Stimulated activated CD4-positive, alpha-beta T cell treated with anti-CD3 and anti-CD28 coated beads, Interleukin-4, amount 100 ng/mL, for 1 hour (primary cell): ENCODE measurements at places on chromosomes 7 and 10.

DNA sequence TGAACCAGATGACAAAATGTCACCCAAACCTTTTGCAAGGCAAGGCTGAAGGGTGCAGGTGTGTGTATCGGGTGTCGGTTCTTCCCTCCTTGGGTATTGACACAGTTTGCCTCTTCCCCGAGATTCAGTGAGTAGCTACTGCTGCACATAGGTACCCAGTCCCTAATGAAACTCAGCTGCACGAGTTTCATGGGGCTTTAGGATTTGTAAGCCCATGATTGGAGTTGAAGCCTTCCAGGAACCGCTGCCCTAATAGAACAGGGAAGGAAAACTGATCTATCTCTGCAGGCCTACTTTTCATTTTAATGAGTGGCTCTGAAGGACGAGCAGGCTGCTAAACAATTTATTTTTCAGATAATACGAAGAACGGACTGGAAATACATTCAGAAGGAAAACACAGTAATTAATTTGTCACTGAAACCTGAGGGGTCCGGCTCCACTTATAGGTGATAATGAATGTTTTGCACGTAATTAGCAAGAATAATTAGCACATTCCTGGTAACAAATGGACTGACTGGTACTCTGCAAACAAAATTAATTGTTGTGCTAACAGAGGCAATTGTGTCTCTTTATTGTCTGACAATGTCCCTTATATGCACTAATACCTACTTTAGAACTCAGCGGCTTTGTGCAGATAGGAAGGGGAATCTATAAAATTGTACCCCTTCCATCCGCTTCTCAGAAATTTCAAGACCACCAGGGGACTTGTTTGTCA lies 49.6 kb upstream of the FZD8 start:
- DNase-seq, result no peak

GRCh38 chr7:7114575-7115291 lies 67.6 kb upstream of the C1GALT1 start:
- DNase-seq, result no peak

DNA sequence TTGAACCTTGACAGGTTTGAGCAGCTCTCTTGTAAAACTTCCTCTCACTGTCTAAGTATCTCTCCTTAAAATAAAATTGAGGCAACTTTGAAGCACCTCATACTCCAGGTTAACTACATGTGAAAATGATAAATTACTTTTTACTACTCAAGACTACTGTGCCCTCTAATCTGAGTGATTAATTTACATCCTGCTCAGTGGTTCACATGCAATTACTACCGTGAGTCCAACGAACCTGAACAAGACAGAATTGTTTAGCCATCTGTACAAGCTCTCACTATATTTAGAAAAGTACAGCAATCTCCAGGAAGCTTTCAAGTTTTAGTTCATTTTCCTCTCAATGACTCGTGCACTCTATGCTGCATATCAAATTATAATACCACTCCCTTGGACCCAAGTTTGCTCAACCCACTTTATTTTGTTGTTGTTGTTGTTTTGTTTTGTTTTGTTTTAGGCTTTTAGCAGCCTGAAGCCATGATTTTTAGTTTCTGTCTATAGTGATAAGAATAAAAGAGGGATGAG lies 21.2 kb downstream of the PDE1C start:
- DNase-seq, result no peak

DNA sequence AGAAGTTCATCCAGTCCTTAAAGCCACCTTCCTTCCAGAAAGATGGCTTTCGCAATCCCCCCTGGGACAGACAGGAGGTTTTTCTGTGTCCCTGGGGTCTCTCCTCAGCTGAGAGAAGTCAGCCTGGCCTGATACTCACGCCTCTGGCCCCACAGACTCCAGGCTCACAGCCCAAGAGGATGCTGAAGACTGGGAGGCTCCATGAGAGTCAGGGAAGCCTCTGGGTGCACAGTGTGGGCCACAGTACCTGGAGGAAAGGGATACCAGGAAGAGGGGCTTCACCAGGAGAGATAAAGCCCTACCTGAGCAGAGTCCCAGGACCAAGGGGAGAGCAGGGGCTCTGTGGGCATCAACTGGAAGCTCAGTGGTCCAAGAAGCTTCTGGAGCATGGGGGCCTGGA lies 324.4 kb downstream of the GRID1 start:
- DNase-seq, result no peak

DNA sequence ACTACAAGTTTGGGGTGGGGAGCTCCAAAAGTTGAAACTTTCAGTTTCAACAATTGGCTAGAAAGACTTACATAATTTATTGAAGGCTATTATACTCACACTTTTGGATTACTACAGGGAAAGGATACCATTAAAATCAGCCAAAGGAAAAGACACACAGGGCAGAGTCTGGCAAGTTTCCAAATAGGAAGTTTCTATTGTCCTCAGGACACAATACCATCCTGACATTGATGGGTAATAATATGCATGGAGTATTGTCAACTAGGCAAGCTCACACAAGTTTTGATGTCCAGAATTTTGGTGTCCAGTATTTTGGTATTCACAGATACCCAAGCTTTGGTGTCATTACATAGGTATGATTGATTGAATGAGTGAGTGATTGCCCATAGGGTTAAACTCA lies 872.6 kb upstream of the SORCS1 start:
- no peak for DNase-seq

DNA sequence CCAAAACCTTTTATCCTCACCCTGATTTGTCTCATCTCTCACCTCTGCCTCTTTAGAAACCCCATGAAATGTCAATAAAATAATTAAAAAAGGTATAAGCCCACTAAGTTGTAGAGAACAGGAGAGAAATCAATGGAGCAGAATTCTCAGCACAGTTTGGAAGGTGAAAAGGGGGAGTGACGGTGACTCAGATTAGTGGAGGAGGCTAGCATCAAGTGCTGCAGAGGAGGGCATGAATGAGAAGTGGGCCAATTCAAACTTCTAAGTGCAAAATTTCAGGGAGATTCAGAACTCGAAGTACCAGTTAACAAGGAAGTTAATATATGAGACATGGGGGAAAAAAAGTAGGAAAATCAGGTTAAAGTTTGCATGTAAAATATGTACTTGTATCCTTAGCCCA lies 34.9 kb upstream of the ETV1 start:
- no peak for DNase-seq

GRCh38 chr10:62188021-62188616 lies 80.5 kb downstream of the RTKN2 start:
- no peak for DNase-seq
